ENCODE measurements at places on chromosomes 2 and 18.

DNA sequence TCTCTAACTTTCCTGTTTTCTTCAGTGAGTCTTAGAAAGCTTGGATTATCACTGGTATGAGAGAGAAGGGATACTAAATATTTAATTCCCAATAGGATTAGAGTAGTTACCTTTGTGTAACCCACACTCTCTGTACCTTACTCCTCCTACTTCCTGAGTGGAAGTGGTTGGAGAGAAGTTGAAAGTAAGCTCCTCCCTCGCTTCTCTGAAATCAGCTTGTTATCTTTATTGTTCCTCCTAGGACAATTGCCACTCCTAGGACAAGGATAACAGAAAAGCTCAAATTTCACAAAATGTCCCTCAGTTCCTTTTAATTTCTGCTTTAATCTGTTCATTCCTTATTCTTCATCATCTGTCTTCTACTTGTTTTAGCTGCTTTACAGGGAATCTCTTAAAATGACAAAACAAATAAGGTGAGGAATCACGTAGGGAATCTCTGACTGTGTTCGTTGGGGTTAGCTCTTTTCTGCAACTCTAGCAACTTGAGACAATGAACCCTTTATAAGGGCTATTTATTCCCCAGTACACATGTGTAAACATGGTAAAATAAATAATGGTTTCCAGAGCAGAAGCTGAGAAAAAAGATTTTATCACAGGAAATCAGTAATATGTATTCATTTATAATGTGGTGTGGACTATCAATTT is 8.6 kb downstream of the ITPRID2 start:
- no peak for DNase-seq

DNA sequence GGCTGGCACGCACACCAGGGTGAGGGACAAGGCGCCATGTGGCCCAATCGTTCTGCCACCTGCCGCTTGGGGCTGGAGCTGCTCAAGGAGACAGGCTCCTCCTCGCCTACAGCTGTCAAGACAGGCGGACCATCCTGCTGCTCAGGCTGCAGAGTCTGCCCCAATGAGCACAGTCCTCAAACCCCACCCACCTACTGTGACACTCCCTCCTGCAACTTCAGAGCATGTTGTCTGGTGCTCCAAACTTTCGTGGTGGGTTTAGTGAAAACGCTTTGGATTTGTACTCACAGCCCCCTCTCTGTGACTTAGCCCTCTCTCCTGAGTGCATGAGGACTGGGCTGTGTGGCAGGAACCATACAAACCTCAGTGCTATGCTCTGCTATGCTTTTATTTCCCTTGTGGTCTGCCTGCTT is 23.2 kb upstream of the SLC35F6 start:
- DNase-seq, result no peak

GRCh38 chr18:78271790-78272189 is 707.8 kb upstream of the SALL3 start:
- DNase-seq, result no peak

DNA sequence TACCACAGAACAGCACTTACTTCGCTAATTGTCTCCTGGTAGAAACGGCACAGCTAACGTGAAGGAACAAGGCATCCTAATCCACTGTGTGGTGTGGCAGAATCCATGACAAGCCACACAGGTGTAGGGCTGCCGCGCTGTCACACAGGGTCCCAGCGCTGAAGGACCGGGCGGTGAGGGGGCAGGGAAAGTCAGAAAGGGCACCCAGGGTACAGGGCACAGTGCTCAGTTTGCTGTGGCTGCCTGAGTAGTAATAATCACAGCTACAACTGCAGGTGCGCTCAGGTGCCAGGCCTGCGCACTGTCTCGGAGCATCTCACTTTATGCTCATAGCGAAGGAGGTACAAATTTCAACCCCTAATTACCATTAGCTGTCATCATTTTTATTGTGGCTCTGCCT is 55.2 kb upstream of the CAB39 start:
- DNase-seq, result no peak

- DNase-seq, result no peak
Measured at GRCh38 chr2:168198476-168199207, 48.8 kb downstream of the STK39 start.

Measured in stimulated activated CD4-positive, alpha-beta T cell treated with anti-CD3 and anti-CD28 coated beads, Interleukin-12 subunit alpha, Interleukin-12 subunit beta, amount 100 ng/mL, for 4 hours (primary cell).